C1 segment of cervical spinal cord (tissue), 14 donors: ENCODE measurements at places on chromosomes 3 and 15.

- no peak for DNase-seq
Observed at GRCh38 chr3:127324913-127325628, 37.2 kb upstream of the PRR20G start.

DNA sequence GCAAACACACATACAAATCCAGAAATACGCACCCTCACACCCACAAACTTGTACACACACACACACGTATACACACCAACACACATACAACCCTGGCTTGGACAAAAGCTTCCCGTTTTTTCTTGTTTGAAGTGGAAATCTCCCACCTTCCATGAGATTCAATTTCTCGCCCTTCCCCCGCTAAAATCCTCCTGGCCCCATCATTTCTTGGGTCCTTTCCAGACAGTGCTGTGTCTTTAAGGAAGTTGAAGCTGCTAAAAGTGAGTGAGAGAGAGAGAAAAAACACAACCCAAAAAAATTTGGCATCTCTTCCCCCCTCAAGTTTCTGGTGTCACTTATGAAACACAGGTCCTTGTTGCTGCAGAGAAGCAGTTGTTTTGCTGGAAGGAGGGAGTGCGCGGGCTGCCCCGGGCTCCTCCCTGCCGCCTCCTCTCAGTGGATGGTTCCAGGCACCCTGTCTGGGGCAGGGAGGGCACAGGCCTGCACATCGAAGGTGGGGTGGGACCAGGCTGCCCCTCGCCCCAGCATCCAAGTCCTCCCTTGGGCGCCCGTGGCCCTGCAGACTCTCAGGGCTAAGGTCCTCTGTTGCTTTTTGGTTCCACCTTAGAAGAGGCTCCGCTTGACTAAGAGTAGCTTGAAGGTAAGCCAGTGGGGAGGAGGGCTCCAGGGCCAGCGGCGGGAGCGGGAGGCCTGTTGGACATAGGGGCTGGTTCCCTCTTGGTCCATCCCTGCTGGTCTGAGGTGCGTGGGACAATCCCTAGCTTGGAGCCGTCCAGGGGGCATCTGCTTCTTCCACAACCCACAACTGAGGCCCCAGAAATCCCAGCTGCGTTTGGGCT is at the start of gene ISLR:
Gene ISLR (plus strand): TSS at position 331 of the 839 bp plus-strand sequence. CDS start 1,149 bp downstream, outside the sequence.
- no peak for DNase-seq

GRCh38 chr15:43762824-43763223 is 13.9 kb downstream of the ELL3 start:
- no peak for DNase-seq

GRCh38 chr3:136305879-136306278 is 55.7 kb downstream of the PCCB start:
- DNase-seq: no peak
